ENCODE measurements at places on chromosomes 16 and 17.

GRCh38 chr16:49930841-49931240, 74.9 kb upstream of the ZNF423 start:
- no peak for DNase-seq

DNA sequence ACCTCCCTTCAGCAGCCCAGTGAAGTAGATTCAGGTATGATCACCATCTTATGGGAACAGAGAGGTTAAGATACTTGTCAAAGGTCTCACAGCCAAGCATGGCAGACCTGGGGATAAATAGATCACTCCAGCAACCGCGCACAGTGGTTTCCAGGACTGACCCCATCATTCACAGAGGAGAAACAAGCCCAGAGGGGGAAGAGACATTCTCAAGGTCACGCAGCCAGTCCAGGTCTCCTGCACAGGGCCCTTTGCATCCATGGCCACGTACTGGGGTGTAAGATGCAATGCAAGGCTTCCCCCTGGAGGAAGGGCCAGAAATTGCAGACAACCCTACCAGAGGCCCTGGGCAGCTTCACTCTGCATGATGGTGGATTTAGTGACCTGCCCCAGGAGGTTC, 19.9 kb downstream of the TLE7 start:
- no peak for DNase-seq

DNA sequence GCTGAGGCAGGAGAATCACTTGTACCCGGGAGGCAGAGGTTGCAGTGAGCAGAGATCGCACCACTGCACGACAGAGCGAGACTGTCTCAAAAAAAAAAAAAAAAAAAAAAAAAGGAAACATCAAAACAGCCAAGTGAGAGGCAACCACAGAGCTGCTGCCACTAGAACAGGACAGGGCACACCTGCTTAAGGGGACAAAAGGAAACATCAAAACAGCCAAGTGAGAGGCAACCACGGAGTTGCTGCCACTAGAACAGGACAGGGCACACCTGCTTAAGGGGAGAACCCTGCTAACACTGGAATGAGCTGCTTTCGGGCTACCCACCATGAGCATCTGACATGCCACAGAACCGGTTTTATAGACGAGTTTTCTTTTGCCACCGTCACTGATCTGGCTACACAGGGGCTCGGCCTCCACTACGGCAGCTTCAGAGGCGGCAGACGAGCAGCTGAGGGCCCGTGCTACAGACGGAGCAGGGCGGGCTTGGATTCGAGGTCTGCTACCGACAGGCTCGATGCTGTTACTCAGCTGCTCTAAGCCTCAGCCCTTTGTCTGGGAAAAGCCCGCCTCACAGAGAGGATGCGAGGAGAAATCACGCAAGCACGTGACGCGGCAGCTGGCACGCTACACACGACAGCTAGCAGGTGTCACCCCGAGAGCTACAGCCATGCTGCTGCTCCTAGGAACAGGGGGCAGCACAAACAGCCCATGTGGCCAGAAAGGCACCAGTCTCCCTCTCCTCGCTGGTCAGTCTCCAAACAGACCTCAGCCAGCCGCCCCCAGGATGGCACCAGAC, 2.0 kb downstream of the P4HB start:
- DNase-seq: no peak

DNA sequence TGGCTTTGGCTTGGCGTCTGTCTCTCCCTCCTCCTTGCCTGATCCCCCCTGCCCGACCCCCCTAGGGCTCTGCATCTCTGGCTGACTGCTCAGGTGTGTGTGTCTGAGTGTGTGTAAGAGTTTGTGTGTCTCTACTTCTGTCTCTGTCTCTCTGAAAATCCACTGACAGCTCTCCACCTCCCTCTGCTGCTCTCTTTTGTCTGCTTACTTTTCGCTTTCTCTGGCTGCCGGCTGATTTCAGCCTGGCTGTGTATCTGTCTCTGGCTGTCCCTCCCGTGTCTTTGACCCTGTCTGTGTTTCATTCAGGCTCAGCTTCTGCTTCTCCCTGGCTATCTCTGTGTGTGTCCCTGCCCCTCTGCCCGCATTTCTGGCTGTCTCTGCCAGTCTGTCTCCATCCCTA, 3.8 kb upstream of the SPEM1 start:
- no peak for DNase-seq

- no peak for DNase-seq
Observed at GRCh38 chr17:13931111-13931526, 138.2 kb upstream of the COX10 start.

DNA sequence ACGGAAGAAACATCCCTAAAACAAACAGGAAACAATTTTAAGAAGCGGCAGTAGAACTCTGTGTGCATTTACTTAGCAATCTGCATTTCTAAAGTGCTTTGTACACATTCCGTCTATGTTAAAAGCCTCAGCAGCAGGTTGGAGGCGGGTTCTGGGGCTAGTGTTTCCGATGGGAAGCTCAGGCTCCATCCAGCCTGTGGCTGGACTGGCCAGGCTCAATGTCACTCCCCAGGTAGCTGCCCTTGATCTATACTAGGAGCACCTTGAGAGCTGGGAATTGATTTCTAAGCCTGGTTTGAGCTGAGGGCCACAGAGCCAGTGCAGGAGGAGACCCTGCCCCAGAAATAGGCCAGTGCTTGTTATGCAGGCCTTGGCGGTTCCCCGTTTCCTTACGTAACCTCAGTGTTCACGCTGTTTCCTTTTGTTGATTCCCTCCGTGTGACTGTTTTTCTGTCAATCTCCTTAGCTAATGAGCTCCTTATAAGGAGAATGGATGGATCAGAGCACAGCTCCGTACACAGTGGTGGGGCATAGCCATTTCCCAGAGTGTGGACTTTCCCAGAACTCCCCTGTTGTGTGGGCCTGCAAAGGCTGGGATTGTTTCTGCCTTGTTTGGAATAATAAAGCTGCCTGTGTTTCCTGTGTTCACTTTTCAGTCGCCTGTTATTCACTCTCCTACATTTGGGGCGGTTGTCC, 21.4 kb downstream of the ADORA2B start:
- peak; percentile 8 for DNase-seq

DNA sequence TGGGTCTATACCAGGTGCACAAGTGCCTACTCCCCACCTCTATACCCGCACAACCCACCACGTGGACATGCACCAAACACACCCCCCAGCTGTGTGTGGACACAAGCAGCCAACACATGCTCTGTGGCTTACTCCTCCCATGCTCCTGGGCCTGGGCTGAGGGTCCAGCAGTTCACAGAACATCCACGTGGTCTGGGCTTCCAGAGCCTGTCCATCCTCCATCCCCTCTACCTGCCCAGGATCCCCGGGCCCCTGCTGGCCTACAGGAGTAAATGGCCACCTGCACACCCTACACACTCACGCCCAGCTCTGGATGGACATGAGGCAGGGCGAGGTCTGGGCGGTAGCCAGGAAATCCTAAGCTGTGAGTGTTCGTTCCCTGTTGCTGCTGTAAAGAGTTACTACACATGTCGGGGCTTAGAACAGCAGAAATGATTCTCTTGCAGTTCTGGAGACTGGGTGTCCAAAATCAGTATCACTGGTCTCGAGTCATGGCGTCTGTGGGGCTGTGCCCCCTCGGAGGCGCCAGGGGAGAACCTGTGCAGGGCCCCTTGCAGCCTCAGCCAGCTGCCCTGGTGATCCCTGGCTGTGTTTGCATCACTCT, 15.0 kb upstream of the RAI1 start:
- DNase-seq: no peak

- no peak for DNase-seq
Observed at GRCh38 chr17:12588531-12588930, 77.2 kb upstream of the MYOCD start.

DNA sequence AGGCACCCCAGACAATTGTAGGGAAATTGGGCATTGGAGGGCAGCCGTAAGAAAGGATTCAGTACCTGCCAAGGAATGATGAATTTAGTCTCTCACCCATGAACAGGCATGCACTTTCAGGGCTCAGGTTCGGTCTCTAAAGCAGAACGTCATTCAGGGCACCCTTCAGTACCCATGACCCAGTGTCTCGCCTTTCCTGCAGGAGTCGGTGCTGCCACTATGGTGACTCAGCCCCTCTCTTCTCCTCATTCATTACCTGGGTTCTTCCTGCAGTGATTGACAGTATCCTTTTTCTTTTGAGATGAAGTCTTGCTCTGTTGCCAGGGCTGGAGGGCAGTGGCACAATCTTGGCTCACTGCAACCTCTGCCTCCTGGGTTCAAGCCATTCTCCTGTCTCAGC, 8.4 kb downstream of the SOST start:
- DNase-seq: no peak

DNA sequence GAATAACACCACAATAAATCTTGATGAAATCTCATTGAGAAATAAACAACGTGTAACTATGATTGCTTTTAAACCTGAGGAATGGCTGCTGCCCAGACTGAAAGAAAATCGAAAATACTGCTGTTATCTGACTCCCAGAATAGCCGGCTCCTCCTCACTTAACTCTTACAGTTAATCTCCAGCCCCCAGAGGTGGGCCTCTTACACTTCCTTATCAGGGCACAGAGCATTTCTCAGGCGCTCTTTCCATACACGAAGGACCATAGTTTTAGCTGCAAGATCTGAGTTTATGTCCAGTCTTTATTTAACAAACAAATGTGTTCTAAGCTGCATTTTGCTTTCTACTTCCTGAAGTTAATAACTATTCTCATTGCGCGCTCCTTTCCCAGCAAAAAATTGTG, 206.9 kb downstream of the MAP2K4 start:
- DNase-seq: no peak

- DNase-seq: no peak
Observed at GRCh38 chr16:35011-35677, 18.3 kb downstream of the POLR3K start.

GRCh38 chr16:72612256-72612655, 435.7 kb downstream of the ZFHX3 start:
- no peak for DNase-seq

- DNase-seq: no peak
Observed at GRCh38 chr16:51814617-51815016, 663.5 kb upstream of the SALL1 start.

DNA sequence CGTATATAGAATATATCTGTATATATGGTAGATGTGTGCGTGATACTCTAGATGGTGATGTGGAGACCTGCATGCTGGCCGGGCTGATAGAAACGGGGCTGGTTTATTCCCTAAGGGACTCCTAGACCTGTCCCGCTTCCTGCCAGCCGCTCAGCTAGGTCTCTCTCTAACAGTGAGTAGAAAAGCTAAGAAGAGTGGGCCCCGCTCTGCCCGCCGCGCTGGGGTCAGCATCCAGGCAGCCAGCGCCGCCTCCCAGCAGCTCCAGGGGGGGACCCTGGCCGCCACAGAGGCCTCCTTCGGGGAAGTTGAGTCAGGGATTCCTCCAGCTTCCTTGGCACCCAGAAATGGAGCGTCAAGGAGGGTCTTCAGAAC, 9.4 kb downstream of the CYGB start:
- DNase-seq: no peak

DNA sequence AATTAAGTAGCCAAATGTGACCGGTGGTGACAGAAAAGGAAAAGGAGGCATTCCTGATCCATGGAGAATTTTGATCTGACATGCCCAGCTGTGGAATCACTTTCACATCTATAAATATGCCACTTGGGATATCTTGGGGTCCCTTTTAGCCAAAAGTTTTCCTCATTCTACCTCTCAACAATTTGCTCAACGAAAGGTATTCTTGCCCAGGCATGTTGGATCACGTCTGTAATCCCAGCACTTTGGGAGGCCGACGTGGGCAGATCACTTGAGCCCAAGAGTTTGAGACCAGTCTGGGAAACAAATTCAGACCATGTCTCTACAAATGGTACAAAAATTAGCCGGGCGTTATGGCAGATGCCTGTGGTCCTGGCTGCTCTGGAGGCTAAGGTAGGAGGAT, 24.3 kb downstream of the LITAF start:
- no peak for DNase-seq

- no peak for DNase-seq
Observed at GRCh38 chr17:68433211-68433610, 24.1 kb downstream of the WIPI1 start.

- DNase-seq: no peak
Observed at GRCh38 chr16:86062271-86062965, 163.5 kb downstream of the IRF8 start.

DNA sequence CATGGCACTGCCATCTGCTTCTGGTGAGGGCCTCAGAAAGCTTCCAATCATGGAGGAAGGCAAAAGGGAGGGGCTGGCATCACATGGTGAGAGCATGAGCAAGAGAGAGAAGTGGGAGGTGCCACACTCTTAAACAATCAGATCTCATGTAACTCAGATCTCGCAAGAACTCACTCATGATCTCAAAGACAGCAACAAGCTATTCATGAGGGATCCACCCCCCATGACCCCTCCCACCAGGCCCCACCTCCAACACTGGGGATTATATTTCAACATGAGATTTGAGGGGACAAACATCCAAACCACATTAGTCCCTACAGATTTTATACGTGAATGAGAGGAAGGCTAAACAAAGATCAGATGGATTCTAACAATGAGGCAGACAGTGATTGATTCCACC, 8.9 kb upstream of the TMEM132E start:
- DNase-seq: no peak

- no peak for DNase-seq
Observed at GRCh38 chr16:9039210-9039609, 52.2 kb upstream of the HAPSTR1 start.

DNA sequence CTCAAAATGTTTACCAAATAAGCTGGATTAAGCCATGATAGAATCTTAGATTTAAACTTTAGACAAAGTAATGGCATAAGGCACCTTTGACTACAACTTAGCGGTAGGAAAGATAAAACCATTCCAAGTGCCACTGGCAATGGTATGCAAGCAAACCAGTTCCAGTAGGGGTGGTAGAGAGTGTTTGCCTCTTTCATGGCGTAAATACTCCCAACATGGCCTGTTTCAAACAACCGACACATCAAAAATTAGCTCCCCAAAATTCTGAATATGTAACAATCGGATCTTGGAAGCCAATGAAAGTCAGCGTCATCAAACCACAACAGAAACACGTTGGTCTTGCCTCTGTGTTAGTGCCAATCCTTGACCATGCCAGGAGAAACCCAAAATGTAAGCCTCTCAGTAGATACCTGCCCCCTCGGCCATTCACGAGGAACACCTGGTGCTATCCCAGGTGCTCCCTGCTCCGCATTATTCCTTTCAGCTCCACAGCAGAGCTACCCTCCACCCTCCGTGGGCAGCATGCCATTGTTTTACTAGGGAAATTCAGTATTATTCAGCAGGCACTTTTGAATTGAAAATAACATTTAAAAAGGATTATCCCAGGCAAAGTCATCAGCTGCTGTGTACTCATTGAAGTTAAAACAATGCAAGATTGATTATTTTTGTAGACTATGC, 307.8 kb upstream of the CDH11 start:
- DNase-seq: no peak

- no peak for DNase-seq
Observed at GRCh38 chr16:85037721-85038120, 10.1 kb downstream of the KIAA0513 start.

GRCh38 chr16:85304337-85304736, 192.1 kb upstream of the CIBAR2 start:
- no peak for DNase-seq
